ENCODE measurements at places on chromosomes 6 and 20. TPM values are rescaled to one million over a fixed set of nuclear protein-coding genes. Genes with fewer than 3 reads are reported as not detected.

The ANKRD66 gene
- polyA plus RNA-seq = not detected

The PTPRT gene
- 19.2 TPM for polyA plus RNA-seq

The TP53INP2 gene
- polyA plus RNA-seq = 169 TPM

The ADGRF1 gene
- polyA plus RNA-seq = not detected

The WFDC5 gene
- polyA plus RNA-seq = not detected

All from brain (organoid and tissue), 16 donors.